ENCODE measurements at places on chromosomes 1 and 21.

- DNase-seq, result no peak
Observed at GRCh38 chr1:165637427-165637826, 6.4 kb downstream of the MGST3 start.

DNA sequence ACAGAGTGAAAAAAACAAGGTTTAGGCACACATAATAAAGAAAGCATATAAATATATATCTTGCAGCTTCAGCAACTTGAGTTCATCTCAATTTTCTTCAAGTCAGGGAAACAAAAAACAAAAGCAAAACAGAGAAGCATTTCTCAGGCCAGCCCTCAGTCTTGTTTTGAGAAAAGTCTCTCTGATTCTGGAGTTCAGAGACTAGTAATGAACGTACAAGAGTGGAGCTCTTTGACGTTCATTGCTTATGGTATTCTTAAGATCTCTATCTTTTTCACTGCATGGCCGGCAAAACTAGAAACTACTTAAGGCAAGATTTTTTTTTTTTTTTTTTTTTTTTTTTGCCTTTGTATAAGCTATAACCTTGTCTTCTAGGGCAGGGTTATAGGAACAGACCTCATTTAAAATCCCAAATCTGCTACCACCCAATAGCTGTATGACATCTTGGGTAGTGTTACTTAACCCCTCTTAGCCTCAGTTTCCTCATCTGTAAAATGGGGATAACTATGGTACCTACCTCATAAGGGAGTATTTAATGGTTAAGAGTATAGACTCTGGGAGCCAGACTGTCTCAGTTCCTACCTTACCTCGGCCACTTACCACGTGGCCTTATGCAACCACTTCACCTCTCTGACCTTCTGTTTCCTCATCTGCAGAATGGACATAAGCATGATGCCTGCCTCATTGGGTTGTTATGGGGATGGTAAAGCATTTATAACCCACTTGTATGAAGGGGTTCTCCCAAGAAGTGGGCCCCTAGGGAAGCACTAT is 33.6 kb downstream of the LMO4 start:
- no peak for DNase-seq

DNA sequence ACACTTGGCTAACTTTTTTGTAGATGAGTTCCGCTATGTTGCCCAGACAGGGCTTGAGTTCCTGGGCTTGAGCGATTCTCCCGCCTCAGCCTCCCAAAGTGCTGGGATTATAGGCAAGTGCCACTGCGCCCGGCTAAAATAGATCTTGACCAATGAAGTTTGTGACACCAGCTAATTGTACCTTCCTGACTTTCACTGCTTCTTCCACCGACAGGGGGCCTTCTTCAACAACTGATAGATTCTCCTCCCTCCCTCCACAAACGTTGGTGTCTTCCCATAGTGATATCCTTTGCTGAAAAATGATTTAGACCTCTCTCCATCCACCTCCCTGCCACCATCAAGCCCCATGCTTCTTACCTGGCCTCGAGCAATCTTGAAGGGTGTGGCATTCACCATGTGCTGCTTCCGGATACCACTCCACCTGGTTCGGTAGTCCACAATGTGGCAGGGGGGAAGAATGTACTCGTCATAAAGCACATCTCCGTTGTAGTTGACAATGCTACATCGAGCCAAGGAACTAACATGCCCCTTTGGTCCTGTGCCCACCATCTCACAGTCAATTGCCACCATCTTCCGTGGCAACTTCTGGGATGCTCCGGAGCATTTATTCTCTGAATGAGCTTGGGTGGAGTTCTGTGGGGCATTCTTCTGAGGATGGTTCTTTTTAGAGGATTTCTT is 1.6 kb upstream of the METTL25B start:
- DNase-seq, result peak; percentile 52

GRCh38 chr1:85584923-85585322 is 4.4 kb downstream of the CCN1 start:
- no peak for DNase-seq

- no peak for DNase-seq
Observed at GRCh38 chr21:31744182-31744800, 12.4 kb upstream of the SCAF4 start.

GRCh38 chr1:57421806-57422205 is 2.1 kb downstream of the DAB1 start:
- DNase-seq, result no peak

- DNase-seq, result peak; percentile 64
Observed at GRCh38 chr1:72284348-72285073, 2.2 kb upstream of the NEGR1 start.

DNA sequence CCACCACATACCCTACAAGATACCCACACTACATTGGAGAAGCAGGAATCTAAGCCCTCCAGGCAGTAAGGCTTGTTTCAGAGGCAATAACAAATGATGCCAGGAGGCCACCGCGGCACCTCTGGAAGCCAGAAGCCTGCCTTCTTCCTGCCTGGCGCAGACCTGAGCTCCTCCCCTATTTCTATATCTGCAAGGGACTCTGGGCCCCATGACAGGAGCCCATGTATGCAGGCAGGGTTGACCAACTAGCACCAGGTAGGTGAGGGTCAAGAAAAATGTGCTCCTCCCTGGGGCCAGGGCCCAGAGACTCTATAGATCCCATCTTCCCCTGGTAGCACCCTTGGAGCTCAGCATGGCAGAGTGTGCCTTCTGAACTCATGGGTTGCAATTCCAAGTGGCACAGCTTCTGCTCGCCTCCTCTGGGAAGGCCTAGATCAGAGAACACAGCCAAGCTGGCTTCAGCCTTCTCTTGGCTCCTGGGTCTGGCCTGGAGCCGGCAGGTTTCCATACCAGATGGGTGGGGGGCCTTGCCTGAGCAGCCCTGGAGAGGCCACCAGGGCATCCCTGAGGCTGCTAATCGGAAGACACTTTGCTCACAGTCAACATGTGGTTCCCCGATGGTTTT is 85.1 kb downstream of the STUM start:
- DNase-seq, result no peak

DNA sequence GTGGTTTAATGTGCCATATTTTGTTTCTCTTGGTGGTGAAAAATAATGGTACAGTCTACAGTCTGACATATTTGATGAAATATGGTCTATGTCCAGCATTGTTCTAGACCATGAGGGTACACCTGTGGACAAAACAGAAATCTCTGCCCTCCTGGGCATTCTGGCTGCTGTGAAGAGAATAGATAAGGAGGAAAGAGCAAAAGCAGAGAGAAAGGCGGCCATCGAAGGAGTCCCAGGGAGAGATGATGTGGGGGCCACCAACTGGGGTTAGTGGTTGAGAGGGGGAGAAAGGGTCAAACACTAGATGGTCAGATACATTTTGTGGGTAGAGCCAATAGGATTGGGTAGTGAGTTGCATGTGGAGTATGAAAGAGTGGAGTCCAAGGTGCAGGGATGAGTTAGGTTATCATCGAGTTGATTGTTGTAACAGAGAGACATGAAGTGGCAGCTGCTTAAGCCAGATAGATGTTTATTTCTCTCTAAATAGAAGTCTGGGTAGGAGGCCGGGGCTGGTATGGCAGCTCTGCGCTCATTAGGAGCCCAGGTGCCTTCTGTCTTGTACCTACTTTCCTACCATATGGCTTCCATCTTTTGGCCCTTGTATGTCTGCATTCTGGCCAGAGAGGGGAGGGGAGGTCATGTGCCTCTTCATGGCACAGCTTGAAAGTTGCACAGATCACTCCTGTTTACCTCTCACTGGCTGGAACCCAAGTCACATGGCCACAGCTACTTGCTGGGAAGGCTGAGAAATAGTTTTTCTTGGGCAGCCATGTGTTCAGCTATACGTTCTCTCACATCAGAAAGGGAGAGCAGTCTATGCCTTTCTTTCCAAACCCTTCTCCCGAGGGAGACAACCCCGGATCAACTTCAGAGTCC is 13.0 kb downstream of the UBE4B start:
- no peak for DNase-seq

DNA sequence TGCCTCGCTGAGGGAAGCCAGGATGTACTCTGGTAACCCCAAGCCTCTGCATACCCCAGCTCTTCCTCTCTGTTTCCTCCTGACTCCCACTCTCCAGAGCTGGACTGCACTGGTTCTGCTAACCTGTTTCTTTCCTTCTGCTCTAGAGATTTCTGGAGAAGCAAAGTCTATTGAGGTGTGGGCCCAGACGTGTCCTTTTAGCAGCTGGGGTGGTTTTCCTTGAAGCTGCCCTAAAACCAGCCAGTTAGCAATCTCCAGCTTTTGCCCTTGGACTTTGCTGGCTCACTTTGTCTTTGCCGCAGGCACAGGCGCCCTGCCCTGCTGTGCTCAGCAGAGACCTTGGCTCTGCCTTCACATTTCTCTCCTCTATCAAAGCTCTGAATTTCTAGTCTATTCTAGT is 171.8 kb upstream of the IVNS1ABP start:
- no peak for DNase-seq

DNA sequence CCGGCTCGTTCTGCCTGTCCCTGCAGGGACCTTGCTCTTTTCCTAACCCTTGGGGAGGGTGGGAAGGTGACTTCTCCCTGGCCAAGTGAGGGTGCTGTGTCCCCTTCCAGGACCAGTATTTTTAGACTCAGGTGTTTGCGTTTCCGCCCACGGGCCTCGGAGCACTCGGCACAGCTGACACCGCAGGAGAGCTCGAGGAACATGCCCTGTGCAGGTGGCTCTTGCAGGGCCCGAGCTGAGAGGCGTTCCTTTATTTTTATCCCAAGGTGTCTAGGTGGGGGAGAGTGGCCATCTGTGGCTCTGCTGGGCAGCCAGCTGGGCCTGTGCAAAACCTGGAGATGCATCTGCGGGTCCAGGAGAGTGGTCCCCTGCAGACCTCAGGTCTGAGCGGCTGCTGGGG is 16.0 kb downstream of the PLCH2 start:
- no peak for DNase-seq

DNA sequence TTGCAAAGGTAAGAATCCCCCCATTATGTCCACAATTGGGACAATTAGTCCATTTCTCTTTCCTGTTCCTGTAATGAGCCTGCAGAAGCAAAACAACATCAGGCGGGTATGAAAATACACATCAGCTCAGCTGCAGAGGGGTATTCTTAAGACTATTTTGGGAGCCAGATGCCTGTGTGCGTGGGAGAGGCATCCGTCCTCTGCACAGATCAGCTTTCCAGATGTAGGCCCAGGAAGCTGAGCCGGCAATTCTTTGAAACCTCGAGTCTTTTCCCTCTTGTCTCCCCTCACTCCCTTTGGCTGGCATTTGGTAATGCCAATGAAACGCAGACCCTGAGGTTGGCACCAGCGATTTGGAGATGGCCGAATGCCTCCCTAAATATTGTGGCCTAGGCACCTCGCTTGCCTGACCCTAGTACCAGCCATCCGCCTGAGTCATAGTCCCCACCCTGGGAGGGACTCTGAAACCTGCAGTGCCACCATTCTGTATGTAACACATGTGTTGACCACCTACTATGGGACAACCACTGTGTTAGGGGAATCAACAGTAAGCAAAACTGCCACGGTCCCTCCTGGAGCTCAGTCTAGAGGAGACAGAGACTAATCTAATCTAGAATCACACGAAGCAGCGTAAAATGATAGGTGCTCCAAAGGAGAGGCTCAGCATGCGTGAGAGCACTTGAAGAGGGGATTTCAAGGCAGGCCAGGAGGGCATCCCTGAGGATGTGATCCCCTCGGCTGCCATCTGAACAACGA is 603.0 kb downstream of the MATN1 start:
- no peak for DNase-seq

- no peak for DNase-seq
Observed at GRCh38 chr1:236421850-236422516, 27.9 kb downstream of the EDARADD start.

Data from glutamatergic neuron (in vitro differentiated cells).